LHCN-M2 (cell line): ENCODE measurements at places on chromosomes 16 and 17. TPM values are rescaled to one million over a fixed set of nuclear protein-coding genes. Genes with fewer than 3 reads are reported as not detected.

DNA sequence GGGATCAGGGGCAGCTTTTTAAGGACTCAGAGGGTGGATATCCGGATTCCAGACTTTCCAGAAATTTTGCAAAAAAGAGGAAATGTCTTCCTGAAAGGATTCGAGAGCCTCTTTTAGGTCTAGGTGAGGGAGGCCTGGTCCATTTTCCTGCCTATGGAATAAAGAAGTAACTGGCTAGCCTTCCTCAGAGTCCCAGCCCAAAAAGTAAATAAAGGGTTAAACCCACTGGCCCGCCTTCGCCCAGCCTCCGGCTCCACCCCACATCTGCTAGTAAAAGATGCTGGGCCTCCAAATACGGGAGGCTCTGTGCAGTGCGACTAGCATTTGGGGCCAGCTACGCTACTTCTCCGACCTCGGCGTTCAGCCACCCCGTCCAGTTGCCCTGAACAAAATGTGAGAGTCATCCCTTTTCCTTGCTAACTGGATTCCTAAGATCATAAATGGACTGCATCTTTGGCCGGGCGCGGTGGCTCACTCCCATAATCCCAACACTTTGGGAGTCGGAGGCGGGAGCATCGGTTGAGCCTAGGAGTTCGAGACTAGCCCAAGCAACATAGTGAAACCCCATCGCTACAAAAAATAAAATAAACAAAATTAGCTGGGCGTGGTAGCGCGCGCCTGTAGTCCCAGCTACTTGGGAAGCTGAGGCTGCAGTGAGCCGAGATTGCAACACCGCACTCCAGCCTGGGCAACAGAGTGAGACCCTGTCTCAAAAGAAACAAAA, 824 bp upstream of the MPP2 start:
- DNase-seq, result peak; percentile 60

- no peak for DNase-seq
Observed at GRCh38 chr16:23962001-23962400, 126.2 kb downstream of the PRKCB start.

DNA sequence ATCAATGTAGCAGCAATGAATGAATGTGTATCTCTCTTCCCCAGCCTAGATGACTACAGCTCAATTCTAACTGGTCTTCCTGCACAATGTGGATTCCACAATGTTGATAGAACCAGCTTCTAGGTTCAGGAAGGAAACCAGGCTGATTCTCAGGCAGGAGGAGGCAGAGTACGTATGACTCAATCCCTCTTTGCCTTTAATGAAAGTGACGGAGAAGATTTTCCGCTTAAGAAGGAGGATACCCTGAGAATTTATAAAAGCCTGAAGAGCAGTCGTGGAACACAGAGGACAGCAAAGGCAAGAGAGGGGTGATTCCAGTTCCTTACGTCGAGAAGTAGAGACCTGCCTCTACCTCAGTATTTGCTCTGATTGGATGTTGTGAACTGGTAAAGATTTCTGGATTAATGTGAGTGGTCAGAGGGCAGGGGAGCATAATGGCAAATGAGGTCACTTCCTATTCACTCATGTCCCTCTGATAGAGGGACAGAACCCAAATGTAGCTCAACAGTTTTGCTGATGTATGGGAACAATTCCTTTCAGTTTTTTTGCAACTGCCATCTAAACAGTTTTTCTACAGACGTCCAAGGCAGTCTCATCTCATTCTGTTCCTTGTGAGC, 15.0 kb upstream of the SLC16A11 start:
- DNase-seq, result peak; percentile 58

- no peak for DNase-seq
Observed at GRCh38 chr17:73571511-73572130, 72.6 kb downstream of the SDK2 start.

- DNase-seq, result peak; percentile 79
Observed at GRCh38 chr17:1002771-1003555, 6.0 kb downstream of the TIMM22 start.

DNA sequence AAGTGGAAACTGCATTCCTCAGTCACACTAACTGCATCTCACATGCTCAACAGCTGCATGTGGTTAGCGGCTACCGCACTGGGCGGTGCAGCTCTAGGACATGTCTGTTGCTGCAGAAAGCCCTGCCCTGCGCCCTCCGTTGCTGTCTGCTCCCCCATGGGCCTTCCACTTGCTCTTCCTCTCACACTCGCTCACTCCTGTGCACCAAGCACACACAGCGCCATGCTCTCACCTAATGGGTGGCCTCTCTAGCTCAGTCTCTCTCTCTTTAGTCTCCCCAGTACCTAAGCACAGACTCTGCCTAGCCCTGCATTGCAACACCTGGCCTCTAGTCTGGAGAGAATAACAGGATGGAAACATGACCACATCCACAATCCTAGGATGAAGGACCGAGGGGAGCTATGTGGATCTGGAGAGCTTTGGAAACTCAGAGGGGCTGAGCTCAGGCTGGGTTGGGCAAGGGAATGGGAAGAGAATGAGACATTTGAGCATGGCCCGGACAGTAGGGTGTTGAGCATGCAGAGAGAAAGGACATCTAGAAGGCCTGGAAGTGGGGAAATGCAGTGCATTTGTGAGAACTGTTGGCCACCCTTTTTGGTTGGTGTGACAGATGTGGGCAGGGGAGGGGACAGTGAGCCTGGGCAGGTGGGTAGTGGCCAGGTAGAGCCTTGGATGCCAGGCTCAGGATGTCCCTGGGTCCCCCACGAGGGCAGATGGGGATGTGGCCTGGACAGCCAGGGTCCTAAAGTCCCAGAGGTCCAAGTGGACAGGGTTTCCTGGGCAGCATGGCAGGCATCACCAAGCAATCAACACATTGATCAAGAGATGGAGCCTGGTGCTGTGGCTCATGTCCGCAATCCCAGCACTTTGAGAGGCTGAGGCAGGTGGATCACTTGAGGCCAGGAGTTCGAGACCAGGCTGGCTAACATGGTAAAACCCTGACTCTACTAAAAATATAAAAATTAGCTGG, 16.1 kb downstream of the SGCA start:
- DNase-seq, result peak; percentile 95

- DNase-seq, result no peak
Observed at GRCh38 chr16:28991687-28992086, 6.8 kb downstream of the LAT start.

DNA sequence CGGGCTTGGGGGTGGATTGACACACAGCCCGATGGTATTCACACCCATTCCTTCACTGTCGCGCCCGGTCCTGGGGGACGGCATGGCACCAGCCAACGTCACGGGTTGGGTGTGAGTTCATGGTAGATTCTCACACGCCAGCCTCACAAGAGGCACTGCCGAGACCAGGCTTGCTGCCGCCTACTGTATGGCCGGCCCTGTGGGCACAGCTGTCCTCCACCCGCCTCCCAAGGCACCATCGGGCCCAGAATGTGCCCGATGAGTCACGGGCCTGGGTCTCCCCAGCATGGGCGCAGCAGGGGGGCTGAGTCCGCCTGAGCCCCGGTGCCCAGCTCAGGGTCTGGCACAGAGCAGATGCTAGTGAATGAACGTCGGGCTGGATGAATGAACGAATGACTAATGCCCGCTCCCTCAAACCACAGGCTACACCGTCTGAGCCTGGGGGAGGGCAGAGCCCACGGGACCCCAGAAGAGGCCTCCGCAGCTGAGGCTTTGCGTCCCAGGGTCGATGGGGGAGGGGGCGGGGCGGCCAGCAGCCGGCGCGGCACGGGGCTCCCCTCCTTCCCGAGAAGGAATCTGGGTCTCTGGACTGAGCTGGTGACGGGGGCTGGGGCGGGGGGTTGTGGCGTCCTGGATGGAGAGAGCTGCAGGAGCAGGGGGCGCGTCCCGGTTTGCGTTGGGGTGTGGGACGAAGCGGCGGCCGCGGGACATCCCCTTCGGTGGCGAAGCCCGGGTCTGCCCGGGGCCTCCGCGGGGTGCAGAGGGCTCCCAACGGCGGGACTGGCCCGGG, 829 bp downstream of the PITPNM3 start:
- DNase-seq, result peak; percentile 66

GRCh38 chr17:45147581-45148182, 593 bp upstream of the HEXIM1 start:
- DNase-seq, result peak; percentile 95

GRCh38 chr16:84144209-84144858, 643 bp downstream of the HSDL1 start:
- peak; percentile 6 for DNase-seq

GRCh38 chr17:76493505-76494167, 7.6 kb downstream of the RHBDF2 start:
- DNase-seq, result peak; percentile 37

- DNase-seq, result no peak
Observed at GRCh38 chr17:41415411-41415810, 9.0 kb downstream of the KRT37 start.

GRCh38 chr16:85335584-85336491, 223.6 kb upstream of the CIBAR2 start:
- DNase-seq, result no peak

- DNase-seq, result no peak
Observed at GRCh38 chr17:30599428-30600059, 122.3 kb downstream of the GOSR1 start.

DNA sequence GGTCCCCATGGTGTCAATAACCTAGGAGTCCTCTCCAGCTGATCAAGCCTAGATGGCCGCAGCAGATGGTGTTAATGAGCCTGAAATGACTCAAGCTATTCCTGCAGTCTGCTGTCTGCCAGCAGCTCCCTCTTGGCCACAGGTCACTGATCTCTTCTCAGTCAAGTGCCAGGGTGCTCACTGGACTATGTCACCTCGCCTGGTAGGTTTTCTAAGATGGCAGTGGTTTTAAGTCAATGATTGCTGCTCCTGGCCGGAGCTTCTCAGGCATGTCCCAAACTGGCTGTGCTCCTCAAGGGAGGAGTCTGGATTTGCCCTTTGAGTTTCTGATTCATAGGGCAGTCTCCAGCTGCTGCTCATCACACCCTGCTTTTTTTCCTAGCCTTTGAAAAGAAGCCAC, 58.6 kb upstream of the SHISA6 start:
- DNase-seq, result no peak

DNA sequence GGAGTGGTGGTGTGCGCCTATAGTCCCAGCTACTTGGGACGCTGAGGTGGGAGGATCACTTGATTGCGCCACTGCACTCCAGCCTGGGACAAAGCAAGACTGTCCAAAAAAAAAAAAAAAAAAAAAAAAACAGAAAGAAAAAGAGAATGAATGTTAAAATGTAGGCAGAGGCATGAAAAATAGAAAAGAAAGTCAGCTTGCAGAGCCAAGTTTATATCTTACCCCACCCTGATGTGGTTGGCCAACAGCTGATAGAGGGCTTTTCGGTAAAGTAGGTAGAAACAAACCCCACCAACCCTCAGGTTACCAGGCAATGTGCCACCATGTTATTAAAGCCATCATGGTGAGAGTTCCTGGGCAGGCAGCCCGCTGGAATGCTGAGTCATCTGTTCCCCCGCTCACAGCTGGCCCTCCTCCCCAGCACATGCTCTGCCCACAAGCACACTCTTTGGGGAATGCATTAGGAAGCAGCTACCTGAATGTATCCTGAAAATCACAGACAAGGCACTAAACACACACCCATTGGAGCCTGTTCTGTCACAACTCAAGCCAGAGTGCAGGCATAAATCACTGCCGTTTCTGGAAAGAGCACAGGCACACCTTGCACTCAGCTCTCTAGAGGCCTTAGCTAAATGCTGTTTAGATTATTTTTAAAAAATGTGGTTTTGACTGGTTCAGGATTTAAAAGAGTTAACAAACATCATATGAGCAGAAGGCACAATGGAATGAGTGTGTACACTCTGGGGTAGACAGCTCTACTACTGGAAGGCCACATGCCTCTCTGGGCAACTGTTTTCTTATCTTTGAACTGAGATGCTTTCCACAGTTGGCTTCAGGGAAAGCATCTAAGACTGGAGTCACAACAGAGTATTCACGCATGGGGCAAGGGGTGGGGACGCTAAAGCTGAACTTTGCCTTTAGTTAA, 128.5 kb downstream of the PARN start:
- DNase-seq, result peak; percentile 98

DNA sequence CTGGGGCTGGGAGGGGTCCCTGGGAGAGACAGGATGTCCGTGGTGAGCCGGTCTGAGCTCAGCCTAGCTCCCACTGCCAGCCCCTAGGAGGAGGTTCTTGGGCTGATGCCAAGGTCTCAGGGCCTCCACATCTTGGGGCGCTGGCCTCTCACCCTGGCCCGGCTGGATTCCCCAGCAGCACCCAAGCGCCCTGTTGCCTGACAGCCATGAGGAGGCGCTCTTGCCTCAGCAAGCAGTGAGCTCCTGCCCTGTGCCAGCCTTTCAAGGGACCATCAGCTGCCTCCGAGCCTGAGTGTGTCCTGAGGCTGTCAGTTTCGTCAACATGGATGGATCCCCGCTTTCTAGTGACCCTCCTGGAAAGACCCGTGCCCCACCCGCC, 234.9 kb upstream of the CIBAR2 start:
- no peak for DNase-seq

DNA sequence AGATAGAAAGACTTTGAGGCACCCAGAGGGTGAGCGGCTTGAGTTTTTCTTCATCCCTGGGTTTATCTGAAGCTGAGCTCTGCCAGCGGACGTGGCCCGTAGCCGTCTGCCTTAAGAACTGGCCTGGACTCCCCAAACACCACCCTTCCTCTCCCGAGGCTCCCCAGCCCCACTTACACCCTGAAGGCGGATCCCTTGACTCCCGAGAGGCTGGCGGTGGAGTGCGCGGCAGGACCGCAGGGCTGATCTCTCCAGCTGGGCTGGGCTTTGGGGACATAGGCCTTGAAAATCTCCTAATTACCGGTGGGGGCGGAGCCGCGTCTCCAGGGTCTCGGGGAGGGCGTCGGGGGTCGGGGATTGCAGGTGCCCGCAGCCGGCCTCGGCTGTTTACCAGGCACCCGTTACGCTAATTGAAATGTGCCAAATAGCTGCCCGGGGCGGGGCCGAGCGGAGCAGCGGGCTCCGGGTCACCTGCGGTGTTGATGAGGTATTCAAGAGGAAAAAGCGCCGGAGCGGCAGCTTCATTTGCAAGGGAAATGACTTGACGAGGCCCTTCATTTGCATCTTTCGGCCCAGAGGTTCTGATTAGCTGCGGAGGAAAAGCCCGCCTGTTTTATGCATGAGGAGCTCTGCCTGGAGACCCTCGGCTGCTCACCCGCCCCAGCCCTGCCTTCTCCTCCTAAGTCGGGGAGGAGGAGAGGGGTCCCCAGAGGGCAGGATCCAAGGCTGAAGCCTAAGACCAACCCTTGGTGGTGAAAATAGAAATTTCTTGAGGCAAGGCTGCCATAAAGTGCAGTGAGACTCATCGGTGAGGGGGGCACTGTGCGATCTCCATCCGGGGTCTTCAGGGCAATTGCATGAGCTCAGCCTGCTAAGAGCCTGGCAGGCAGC, 100.7 kb downstream of the MGAT5B start:
- DNase-seq, result no peak

- DNase-seq, result peak; percentile 41
Observed at GRCh38 chr16:31005350-31006085, 4.9 kb downstream of the STX1B start.

The IQCK gene
- total RNA-seq, result 10.6 and 11.7 TPM in 2 replicates

The SLC52A1 gene
- 0.06 TPM in 1 of 2 replicates, not detected in the other for total RNA-seq

The CCL1 gene
- not detected in 2 replicates for total RNA-seq

The PDILT gene
- not detected in 2 replicates for total RNA-seq

The NLRC3 gene
- total RNA-seq, result not detected in 2 replicates

The CASKIN2 gene
- 7.7 and 9.2 TPM in 2 replicates for total RNA-seq

The CARD14 gene
- 0.71 TPM in 1 of 2 replicates, not detected in the other for total RNA-seq

The SLC38A8 gene
- total RNA-seq, result not detected in 2 replicates

The IGF2BP1 gene
- total RNA-seq, result 5.6 and 6.4 TPM in 2 replicates

The SLC5A11 gene
- not detected in 2 replicates for total RNA-seq
